ENCODE measurements at places on chromosomes 7 and 10. TPM values are rescaled to one million over a fixed set of nuclear protein-coding genes. Genes with fewer than 3 reads are reported as not detected.

GRCh38 chr7:37352974-37353948, 95.4 kb downstream of the ELMO1 start:
- H3K4me1 ChIP-seq = peaks cover 44% of the 10 kb centered on the region
- DNase-seq = peak; percentile 79
- H3K36me3 ChIP-seq = no peaks in the 10 kb centered on the region
- no peaks in the 10 kb centered on the region for H3K27me3 ChIP-seq
- peak overlapping the region; percentile 93 for H3K4me3 ChIP-seq

DNA sequence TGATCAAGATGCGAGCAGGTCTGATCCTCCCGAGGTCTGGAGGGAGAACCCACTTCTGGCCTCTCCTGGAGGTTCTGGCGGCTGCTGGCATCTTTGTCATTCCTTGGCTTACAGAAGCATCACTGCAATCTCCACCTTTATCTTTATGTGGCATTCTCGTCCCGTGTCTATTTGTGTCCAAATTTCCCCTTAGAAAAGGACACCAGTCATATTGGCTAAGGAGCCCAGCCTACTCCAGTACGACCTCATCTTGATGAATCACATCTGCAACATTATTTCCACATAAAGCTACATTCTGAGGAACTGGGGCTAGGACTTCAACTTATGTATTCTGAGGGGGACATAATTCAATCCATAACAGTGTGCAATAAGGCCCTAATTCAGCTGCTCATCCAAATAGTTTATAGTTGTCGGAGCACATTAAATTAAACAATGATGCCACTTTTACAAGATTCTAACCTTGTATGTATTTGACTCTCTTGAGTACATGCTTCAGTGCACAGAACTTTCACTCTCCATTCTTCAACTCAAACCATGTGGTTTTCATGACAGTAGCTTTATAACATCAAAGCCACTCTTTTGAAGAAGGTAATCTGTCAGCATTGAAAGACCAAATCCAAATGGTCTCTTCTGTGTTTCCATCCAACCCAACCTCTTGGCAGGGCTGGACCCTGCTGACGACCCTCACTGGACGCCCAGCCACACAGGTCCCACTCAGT, 86.2 kb upstream of the DDC start:
- no peak for DNase-seq
- H3K4me1 ChIP-seq = no peaks in the 10 kb centered on the region
- no peaks in the 10 kb centered on the region for H3K36me3 ChIP-seq
- no peak overlapping the region for H3K4me3 ChIP-seq
- no peaks in the 10 kb centered on the region for H3K27me3 ChIP-seq

- H3K27me3 ChIP-seq = no peaks in the 10 kb centered on the region
- no peak overlapping the region for H3K4me3 ChIP-seq
- no peak overlapping the region for H3K27ac ChIP-seq
- H3K4me1 ChIP-seq = no peaks in the 10 kb centered on the region
Measured at GRCh38 chr10:96431211-96431970, 72.6 kb upstream of the OPALIN start.

The ZNF804B gene
- total RNA-seq = not detected

DNA sequence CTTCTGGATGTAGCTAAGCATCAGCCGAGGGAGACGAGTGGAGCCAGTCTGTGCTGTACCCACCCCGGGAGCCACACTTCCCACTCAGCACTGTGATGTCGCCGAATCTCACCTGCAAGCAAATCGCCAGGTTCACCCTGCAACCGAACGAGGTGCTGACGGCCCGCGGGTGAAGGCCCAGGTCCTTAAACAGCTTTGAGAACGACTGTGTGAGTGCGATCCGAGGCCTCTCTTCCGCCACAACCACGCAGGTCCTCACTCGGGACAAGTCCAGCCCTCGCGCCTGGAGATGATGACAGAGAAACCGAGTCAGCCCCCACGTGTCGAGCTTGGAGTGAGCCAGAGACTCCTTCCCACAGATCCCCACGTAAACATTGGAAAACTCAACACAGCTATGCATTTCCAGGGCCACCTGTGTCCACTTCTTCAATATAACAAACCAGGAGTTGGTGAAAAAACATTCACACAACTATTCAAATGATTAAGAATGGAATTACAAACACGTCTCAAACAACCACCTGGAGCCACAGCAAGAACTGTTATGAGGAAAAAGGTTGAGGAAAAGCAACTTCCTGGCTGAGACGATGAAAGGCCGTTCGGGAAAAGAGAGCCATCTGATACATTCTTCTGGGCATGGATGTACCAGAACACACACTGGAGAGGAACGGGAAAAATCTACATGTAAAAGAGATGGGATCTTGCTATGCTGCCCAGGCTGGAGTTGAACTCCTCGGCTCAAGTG, 191.8 kb downstream of the ZMYND11 start:
- H3K4me3 ChIP-seq = no peak overlapping the region
- H3K27ac ChIP-seq = no peak overlapping the region
- peaks cover 11% of the 10 kb centered on the region for H3K4me1 ChIP-seq
- no peaks in the 10 kb centered on the region for H3K27me3 ChIP-seq
- no peak for DNase-seq
- H3K36me3 ChIP-seq = no peaks in the 10 kb centered on the region

The SERPINE1 gene
- 0.20 TPM for total RNA-seq

The C7orf33 gene
- total RNA-seq = not detected

The NEUROD6 gene
- total RNA-seq = not detected

DNA sequence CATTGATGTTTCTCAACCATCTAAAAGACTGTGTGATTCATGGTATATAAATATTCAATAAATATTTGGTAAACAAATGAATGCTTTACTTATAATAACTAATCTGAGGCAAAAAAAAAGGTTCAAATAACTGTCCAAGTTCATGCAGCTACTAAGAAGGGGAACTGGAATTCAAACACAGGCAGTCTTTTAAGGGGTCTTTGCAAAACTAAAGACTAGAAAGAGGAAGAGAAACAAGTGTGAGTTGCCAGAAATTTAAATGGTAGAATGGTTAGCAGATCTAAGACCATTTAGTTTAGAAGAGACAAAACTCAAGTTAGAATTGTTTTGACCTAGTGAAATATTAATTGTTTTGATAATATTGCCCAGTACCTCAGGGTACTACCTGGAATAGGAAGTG, 642.0 kb upstream of the LRRN3 start:
- H3K4me1 ChIP-seq = no peaks in the 10 kb centered on the region
- no peaks in the 10 kb centered on the region for H3K36me3 ChIP-seq
- H3K27ac ChIP-seq = no peak overlapping the region
- H3K27me3 ChIP-seq = no peaks in the 10 kb centered on the region
- no peak for DNase-seq

- H3K27ac ChIP-seq = no peak overlapping the region
- no peak overlapping the region for H3K4me3 ChIP-seq
- no peaks in the 10 kb centered on the region for H3K27me3 ChIP-seq
- H3K4me1 ChIP-seq = no peaks in the 10 kb centered on the region
- H3K36me3 ChIP-seq = no peaks in the 10 kb centered on the region
Measured at GRCh38 chr10:1576467-1577372, 160.6 kb downstream of the ADARB2 start.

DNA sequence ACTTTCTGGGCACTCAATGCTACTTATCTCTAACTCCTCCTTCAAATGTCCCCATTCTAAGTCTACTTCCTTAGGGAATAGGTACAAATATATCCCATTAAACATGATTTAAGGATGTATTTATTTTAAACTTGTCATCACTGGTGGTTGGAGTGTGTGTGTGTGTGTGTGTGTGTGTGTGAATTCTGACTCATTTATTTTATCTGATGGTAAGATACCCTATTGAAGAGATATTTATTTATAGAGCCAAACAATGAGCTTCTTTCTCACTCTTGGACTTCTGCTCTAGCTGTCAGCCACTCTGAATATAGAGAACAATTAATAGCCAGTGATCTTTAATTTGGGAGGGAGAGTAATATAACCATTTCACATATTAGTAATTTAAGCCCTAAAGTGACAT, 17.8 kb upstream of the MAGI2 start:
- no peak overlapping the region for H3K27ac ChIP-seq
- H3K4me1 ChIP-seq = no peaks in the 10 kb centered on the region
- H3K27me3 ChIP-seq = no peaks in the 10 kb centered on the region

DNA sequence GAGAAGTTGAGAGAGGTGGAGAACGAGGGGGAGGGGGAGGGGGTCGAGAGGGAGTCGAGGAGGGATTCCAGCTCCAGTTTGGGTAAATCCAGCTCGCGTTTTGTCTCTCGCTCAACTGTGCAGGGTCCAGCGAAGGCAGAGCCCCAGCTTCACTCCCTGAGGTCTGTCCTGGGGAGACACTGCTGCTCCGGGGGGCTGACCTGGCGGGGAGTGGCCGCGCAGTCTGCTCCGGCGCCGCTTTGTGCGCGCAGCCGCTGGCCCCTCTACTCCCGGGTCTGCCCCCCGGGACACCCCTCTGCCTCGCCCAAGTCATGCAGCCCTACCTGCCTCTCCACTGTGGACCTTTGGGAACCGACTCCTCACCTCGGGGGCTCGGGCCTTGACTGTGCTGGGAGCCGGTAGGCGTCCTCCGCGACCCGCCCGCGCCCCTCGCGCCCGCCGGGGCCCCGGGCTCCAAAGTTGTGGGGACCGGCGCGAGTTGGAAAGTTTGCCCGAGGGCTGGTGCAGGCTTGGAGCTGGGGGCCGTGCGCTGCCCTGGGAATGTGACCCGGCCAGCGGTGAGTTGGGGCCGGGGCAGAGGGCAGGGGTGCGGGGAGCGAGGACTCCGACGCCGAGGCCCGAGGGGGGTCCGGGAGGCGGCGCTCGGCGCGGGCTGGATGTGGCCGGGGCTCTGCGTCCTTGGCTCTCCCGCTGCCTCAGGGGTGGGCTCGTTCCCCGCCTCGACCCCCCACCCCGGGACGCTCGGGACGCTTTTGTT, at the start of gene TET1:
TET1 (plus strand) TSS at position 152 of the 757 bp plus-strand sequence. CDS start 12,002 bp downstream, outside the sequence.
- H3K4me3 ChIP-seq = peak within 1 kb of the TSS; percentile 41
- no peak for DNase-seq
- H3K36me3 ChIP-seq = no peaks in the 10 kb centered on the region
- H3K27me3 ChIP-seq = peaks cover 14% of the 10 kb centered on the region
- no peak within 1 kb of the TSS for H3K27ac ChIP-seq

- peaks cover 21% of the 10 kb centered on the region for H3K4me1 ChIP-seq
- DNase-seq = no peak
- peak overlapping the region; percentile 95 for H3K27ac ChIP-seq
- peak overlapping the region; percentile 63 for H3K4me3 ChIP-seq
- H3K27me3 ChIP-seq = no peaks in the 10 kb centered on the region
Measured at GRCh38 chr10:110209454-110209925, 2.1 kb downstream of the MXI1 start.

GRCh38 chr7:20310963-20311742, 19.5 kb upstream of the ITGB8 start:
- no peak overlapping the region for H3K4me3 ChIP-seq
- DNase-seq = no peak
- no peak overlapping the region for H3K27ac ChIP-seq

The FKBP9 gene
- total RNA-seq = 0.84 TPM

- peak; percentile 40 for DNase-seq
- H3K27me3 ChIP-seq = no peaks in the 10 kb centered on the region
- no peak overlapping the region for H3K4me3 ChIP-seq
Measured at GRCh38 chr10:119859420-119860258, 13.0 kb downstream of the MCMBP start.

DNA sequence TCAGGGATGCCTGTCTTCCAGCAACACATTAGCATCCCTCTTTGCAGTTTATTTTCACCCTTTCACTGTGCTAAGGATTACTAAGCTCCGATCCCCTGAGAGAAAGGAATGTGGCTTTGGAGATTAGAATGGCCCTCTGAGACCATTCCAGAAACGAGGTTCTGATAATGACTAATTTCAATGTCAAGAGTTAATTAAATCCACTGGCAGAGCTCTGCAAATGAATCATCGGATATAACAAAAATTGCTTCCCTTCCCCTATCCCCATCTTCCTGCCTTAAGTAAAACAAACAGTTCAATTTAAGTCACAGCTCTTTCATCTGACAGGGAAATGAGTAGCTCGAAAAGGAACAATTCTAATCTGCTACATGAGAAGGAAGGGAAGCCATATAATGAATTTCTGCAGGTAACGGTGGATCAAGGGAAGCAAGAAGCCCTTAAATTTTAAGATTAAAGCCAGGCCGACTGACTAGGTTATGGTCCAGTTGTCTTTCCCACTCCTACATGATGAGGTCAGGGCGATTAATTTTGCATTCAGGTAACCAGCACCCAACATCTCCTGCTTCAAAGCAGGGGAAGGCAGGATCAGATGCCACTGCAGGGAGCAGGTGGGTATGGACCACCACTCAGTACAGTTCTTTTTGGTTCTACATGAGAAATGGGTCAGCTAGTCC, 50.5 kb downstream of the MALSU1 start:
- H3K4me1 ChIP-seq = peaks cover 11% of the 10 kb centered on the region
- no peaks in the 10 kb centered on the region for H3K36me3 ChIP-seq
- H3K27me3 ChIP-seq = no peaks in the 10 kb centered on the region
- H3K4me3 ChIP-seq = no peak overlapping the region

DNA sequence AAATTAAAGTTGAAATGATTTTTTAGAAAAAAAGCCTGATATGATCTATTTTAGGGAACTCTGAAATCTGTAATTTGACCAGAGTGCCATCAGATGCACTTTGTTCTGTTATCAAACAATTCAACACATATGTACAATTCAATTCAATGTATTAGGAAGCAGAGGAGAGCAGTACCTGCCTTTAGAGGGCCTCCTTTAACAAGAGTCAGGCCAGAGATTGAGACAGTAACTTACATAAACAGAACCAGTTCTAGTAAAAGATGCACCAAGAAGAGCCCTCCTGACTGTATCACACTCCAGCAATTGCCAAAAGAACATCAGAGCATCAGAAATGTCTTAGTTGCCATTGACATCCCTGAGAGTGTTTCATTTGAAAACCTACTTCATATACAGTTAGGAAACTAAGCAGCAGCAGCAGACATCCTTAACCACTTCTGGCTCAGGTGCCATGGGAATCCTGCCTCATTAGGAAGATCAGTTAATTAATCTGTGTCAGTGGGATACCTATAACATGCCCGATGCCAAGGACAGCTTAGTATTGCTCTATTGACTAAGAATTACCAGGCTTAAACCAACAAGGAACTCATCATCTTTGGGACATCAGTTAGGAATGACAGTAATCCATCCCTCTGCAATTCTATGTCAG, 1222.6 kb upstream of the LRRN3 start:
- H3K4me1 ChIP-seq = no peaks in the 10 kb centered on the region
- no peak for DNase-seq
- H3K27ac ChIP-seq = no peak overlapping the region
- H3K36me3 ChIP-seq = no peaks in the 10 kb centered on the region
- H3K27me3 ChIP-seq = no peaks in the 10 kb centered on the region
- no peak overlapping the region for H3K4me3 ChIP-seq

The HIP1 gene
- total RNA-seq = 1.3 TPM

The NPC1L1 gene
- total RNA-seq = 0.22 TPM
